ENCODE measurements at places on chromosomes 13 and 19.

DNA sequence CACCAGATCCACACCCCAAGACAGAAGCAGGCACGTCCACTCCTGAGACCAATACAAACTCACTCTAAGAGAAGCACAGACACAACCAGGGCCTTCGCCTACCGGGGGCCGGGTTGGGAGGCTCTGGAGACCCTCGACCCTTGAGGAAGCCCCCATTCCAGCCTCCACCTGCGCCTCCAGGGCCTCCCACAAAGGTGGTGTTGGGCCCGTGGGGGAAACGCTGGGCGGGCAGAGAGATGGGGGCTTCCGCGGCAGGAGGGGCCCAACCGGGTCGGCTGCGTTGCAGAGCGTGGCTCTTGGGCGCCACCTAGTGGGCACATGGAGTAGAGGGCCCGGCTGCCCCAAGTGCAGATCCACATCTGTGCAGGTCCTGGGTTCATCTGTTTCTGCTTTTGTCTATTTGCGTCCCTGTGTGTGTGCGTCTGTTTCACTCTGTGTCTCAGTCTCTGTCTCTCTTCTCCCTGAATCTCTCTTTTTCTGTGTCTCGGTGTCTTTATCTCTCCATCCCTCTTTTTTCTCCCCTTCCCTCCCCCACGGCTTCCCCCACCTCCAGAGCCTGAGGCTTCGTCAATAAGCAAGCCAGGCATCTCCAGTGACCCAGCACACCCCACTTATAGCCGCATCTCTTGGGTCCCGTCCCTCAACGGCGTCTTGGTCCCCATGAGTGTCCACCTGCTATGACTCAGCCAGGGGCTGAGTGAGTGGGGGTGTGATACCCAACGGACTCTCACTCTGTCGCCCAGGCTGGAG lies 10.5 kb upstream of the TINCR start:
- DNase-seq: peak; percentile 70

GRCh38 chr19:18280247-18281081 lies 958 bp downstream of the JUND start:
- DNase-seq: no peak

DNA sequence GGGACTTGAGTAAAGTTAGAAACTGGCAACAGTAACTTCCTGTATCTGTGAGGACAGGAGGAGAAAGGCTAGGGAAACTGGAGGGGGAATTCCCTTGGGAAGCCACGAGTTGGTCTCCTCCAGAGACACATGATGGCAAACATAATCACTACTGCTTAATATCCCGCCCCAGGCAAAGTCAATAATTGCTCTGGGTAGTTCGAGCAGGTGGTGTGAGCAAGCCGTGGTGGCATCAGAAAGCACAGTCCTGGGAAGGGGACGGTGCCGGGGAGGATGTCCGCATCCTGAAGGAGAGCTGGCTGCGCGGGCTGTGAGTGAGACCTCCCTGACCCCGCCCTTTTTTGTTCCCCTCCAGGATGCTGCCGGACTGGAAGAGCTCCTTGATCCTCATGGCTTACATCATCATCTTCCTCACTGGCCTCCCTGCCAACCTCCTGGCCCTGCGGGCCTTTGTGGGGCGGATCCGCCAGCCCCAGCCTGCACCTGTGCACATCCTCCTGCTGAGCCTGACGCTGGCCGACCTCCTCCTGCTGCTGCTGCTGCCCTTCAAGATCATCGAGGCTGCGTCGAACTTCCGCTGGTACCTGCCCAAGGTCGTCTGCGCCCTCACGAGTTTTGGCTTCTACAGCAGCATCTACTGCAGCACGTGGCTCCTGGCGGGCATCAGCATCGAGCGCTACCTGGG lies 1.4 kb downstream of the FFAR2 start:
- DNase-seq: no peak

DNA sequence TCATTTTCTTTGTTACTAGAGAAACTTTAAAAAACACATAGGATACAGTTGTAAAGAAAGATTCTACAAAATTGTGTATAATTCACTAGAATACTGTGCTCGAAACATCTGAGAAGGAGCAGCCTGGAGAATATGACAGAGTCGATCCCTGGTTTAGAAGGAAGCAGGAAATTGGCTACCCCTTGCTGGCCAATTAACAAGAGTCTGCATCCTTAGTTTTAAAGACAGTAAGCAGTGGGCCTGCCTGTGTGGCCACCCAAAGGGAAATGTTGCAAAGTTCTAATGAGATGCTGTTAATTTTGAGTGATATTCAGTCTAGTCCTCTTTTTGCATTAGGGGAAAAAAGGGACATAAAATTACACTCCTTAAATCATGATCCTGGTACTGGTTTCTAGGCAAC lies 988.6 kb downstream of the PCDH17 start:
- no peak for DNase-seq

GRCh38 chr13:21837841-21838551 lies 167.1 kb downstream of the FGF9 start:
- DNase-seq: no peak

- no peak for DNase-seq
Measured at GRCh38 chr13:32409561-32410421, 18.1 kb downstream of the N4BP2L1 start.

- DNase-seq: no peak
Measured at GRCh38 chr19:37907735-37908455, 887 bp downstream of the SIPA1L3 start.

DNA sequence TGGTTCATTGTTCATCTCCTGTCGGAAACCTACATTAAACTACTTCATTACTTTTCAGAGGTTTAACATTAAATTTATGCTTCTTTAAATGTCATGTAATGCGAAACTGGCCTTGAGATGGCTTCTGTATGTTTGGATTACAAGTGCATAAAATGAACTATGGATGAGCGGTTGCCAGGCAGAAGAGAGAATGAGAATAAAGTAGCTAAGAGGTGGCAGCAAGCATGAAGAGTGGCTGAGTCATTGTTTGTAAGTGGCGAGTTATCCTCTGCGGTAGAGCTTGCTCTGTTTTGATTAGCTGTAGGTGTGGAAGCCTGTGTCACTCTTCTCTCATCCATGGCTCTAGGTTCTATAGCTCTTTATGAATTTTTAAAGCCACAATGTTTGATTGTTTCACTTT lies 1139.6 kb upstream of the PCDH9 start:
- DNase-seq: no peak

DNA sequence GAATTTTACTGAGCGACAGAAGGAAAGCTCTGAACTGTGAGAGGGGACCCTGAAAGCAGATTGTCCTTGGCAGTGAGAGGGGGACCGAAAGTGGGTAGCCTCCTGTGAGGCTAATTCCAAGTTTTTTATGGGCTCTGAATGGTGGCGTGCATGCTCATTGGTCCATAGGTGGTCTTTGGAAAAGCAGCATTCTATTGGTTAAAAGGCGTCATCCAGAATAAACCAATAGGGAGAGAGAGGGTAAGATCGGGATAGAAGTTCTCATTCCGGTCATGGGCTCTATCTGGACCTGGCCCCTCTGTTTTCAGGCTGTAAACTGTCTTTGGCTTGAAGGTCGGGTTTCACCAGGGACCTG lies 539.8 kb upstream of the PCDH9 start:
- DNase-seq: no peak

DNA sequence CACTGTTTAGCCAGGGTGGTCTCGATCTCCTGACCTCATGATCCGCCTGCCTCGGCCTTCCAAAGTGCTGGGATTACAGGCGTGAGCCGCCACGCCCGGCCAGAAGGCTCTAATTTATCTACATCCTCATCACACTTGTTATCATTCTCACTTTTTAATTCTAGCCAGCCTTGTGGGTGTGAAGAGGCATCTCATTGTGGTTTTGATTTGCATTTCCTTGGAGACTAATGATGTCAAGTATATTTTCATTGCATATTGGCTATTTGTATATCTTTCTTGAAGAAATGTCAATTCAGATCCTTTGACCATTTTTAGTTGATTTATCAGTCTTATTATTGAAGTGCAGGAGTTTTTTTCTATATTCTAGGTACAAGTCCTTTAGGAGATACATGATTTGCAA lies 27.7 kb upstream of the HIF3A start:
- DNase-seq: no peak
